Lung (tissue), 17 donors: ENCODE measurements at places on chromosomes 13 and 19. TPM values are rescaled to one million over a fixed set of nuclear protein-coding genes. Genes with fewer than 3 reads are reported as not detected.
A peak's percentile ranks its signal among the peaks of the same experiment; 100 is the strongest.

DNA sequence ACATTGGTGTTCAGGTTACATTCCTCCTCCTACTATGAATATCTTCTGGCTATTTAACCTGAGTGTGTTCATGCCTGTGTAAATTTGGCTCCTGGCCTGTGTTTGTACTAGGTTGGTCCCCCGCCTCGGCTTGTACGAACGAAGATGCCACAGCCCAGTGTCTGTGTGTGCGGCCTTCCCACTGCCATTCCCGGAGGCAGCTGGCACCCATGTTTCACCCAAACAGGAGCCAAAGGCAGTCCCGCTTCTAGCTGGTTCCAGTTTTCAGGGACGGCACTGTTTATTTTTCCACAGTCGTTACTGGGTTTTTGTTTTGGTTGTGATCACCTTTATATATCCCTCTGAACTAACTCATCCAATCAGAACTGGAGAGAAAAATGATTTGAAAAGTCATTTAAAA, 102.5 kb upstream of the ZNF536 start:
- peaks cover 9% of the 10 kb centered on the region for H3K27me3 ChIP-seq
- H3K4me1 ChIP-seq: peaks cover 13% of the 10 kb centered on the region
- DNase-seq: no peak
- H3K4me3 ChIP-seq: no peak overlapping the region

DNA sequence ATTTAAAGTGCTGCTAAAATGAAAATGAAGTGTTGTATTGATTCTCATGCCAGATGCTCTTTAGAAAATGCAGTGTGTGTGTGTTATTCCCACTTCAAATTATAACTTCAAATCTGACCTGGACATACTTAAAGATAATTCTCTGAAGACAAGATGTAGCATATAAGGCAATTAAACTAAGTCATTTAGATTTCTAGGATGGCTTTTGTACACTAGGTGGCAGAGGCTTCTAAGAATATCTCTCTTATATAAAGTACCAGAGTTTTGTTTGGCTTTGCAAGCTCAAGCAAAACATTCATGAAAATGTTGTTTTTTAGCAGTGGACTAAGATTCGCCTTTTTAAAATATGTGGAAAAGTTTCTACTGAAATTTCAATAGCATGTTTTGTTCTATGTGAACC, 407.2 kb downstream of the GPC5 start:
- no peak overlapping the region for H3K27ac ChIP-seq
- H3K36me3 ChIP-seq: no peaks in the 10 kb centered on the region
- peaks cover 17% of the 10 kb centered on the region for H3K4me1 ChIP-seq
- H3K27me3 ChIP-seq: no peaks in the 10 kb centered on the region
- DNase-seq: peak; percentile 50
- no peak overlapping the region for H3K4me3 ChIP-seq

DNA sequence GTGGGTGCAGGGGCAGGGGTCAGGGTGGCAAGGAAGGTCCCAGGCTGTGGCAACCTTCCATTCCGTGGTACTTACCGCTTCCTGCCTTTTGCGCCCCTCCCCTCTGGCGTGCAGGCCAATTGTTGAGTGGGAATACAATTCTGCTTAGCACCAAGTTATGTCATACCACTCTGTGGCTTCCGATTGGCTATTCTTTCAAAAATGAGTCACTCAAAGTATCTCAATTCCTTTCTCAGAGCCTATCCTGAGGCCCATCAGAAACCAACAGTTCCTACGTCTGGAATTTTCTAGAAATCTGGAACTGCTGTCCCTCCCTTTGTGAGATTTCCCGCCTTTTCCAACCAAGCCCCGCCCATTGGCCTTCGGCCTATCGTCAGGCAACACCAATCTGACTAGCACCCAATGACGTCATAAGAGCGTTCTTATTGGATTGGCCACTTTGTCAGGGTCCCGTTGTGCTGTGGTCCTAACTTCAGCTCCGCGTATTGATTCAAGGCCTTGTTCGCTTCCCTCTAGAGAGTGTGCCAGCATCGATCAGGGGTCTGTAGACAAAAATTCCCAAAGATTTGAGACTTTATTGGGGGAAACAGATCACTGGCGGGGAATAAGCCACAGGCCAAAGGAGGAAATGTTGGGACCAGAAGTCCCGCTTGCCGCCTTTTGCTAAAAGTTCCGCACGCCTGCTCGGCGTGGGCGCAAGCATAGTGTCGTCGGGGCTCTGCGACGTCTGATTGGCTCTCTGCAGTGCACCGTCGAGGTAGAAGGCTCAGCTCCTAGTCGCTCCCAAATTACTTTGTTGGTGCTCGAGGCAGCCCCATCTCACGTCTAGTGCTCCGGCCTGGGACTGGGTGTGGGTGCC, 11.7 kb downstream of the NTN5 start:
- no peak overlapping the region for H3K27ac ChIP-seq
- no peaks in the 10 kb centered on the region for H3K36me3 ChIP-seq
- peak; percentile 83 for DNase-seq
- H3K4me1 ChIP-seq: peaks cover 7% of the 10 kb centered on the region
- H3K4me3 ChIP-seq: no peak overlapping the region
- H3K27me3 ChIP-seq: no peaks in the 10 kb centered on the region

Gene MCF2L
- total RNA-seq: 78.7 TPM

DNA sequence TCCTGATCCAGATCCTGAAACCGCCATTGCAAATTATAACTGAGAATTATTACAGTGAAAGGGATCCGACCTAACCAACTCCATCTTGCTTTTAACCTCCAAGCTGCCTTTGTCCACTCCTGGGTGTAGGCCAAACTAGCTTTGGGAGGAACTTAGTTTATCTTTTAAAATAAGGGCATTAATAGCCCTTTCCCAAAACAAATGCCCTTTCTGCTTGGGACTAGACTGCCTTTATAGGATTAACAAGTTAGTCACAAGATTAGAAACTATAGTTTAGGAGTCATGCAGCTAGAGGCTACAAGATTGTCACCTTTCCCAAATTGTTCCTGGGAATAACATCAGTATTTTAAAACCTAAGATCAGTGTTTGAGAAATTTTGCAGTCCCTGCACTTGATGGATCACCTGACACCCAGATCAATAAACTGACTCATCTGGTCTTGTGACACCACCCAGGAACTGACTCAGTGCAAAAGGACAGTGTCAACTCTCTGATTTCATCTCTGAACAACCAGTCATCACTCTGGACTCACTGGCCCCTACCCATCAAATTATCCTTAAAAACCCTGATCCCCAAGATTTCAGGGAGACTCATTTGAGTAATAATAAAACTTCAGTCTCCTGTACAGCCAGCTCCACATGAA, 4.1 kb upstream of the ZNF841 start:
- no peak overlapping the region for H3K27ac ChIP-seq
- H3K4me1 ChIP-seq: no peaks in the 10 kb centered on the region
- H3K4me3 ChIP-seq: no peak overlapping the region

- H3K4me1 ChIP-seq: peaks cover 3% of the 10 kb centered on the region
- DNase-seq: no peak
- H3K27me3 ChIP-seq: no peaks in the 10 kb centered on the region
- H3K36me3 ChIP-seq: no peaks in the 10 kb centered on the region
Measured at GRCh38 chr19:19371059-19371458, 34.4 kb upstream of the GATAD2A start.

DNA sequence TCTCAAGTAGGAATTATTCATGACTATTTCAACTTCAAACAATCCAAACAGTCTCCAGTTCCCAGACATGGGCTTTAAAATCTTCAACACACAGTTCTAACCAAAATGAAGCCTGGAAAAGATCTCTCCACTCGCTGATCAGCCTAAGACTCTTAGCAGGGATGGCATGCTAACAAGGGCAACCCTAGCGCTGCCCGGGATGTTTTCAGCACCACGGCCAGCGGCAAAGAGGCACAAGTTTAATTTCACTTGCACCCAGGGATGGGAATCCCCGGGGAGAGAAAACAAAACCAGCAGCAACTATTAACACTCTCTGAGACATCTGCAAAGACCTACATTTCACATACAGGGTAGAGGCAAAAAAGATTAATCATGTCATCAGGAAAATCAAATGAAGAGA, 43.0 kb downstream of the CACNA1A start:
- H3K27ac ChIP-seq: no peak overlapping the region
- no peaks in the 10 kb centered on the region for H3K27me3 ChIP-seq
- DNase-seq: peak; percentile 32
- no peaks in the 10 kb centered on the region for H3K4me1 ChIP-seq

GRCh38 chr13:55538424-55538823, 1602.3 kb upstream of the PRR20A start:
- no peaks in the 10 kb centered on the region for H3K4me1 ChIP-seq
- no peak overlapping the region for H3K4me3 ChIP-seq
- no peaks in the 10 kb centered on the region for H3K27me3 ChIP-seq
- no peak for DNase-seq
- H3K27ac ChIP-seq: no peak overlapping the region

- peak; percentile 26 for DNase-seq
- H3K27me3 ChIP-seq: no peaks in the 10 kb centered on the region
- H3K4me3 ChIP-seq: peak overlapping the region; percentile 75
- peak overlapping the region; percentile 4 for H3K27ac ChIP-seq
- H3K4me1 ChIP-seq: no peaks in the 10 kb centered on the region
Measured at GRCh38 chr19:53157626-53158025, 1.2 kb downstream of the ZNF347 start.

Gene ZNF432
- 17.0 TPM for total RNA-seq

DNA sequence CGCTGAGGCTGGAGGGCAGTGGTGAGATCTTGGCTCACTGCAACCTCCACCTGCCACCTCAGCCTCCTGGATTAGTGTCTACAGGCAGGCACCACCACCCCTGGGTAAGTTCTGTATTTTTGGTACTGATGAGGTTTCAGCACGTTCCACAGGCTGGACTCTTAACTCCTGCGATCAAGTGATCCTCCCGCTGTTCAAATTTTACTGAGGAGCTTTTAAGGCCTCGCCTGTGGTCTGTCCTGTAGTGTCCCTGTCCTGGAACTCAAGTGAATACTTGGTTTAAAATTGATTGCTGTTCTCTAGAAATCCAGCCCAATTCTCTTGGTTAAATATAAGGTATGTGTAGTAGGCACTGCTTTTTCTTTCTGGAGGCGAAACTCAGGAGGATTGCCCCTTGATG, 65.2 kb downstream of the DPRX start:
- no peak for DNase-seq
- no peaks in the 10 kb centered on the region for H3K27me3 ChIP-seq
- H3K27ac ChIP-seq: no peak overlapping the region
- no peaks in the 10 kb centered on the region for H3K36me3 ChIP-seq
- no peak overlapping the region for H3K4me3 ChIP-seq

DNA sequence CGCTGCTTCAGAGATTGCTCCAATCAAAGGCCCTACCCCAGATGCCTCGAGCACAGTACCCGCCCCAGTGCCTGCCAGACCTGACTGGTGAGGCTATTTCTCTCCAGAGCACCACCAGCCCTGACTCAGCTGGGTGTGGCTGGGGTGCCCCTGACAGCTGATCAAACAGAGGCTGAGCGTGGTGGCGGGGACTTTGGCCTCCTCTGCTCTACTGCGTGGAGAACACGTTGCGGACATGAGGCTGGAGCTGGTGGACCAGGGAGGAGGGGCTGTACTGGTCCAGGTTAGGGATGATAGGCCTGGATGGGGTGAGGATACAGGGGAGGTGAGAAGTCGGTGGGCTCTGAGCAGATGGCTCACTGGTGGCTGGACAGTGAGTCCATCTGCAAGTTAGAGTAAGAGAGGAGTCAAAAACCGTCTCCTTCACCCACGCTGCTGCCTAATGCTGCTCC, 3.5 kb upstream of the DOCK6 start:
- DNase-seq: no peak
- H3K27ac ChIP-seq: no peak overlapping the region
- H3K4me1 ChIP-seq: peaks cover 3% of the 10 kb centered on the region
- no peaks in the 10 kb centered on the region for H3K36me3 ChIP-seq

Gene ATP8B3
- 2.4 TPM for total RNA-seq

GRCh38 chr13:90719461-90719860, 628.0 kb upstream of the MIR17HG start:
- no peaks in the 10 kb centered on the region for H3K36me3 ChIP-seq
- no peaks in the 10 kb centered on the region for H3K27me3 ChIP-seq
- peak; percentile 43 for DNase-seq

Gene PDX1
- total RNA-seq: not detected

DNA sequence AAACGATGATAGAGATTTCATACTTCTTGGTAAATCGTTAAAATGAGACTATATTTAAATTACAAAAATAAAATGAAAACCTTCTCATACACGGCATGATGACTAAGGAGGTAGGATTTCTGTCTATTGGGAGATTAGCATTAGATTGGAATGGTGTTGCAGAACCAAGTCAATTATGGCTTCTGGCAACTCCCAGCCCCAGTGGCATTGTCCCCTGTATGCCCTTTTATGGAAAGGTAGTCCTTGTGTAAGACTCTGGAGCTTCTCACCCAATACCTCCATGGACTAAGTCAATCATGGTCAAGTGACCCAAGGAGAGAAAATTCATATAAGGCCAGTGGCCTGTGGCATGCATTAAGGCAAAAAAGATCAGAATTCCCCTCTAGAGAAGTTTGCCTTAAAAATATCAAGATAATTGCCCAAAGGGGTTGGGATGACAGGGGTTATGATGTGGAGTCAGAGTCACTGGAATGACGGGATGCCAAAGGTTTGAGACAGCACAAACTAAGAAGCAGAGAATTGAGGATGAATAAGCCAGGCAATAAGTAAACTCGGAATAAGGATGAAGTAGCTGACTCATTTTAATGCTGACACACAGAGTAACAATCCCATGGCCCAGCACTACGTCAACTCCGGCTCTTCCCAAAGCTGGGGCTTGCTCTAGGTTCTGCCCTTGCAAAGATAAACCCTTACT, 57.8 kb upstream of the POSTN start:
- no peak for DNase-seq
- no peaks in the 10 kb centered on the region for H3K36me3 ChIP-seq
- no peak overlapping the region for H3K27ac ChIP-seq
- H3K27me3 ChIP-seq: no peaks in the 10 kb centered on the region
- no peaks in the 10 kb centered on the region for H3K4me1 ChIP-seq
- no peak overlapping the region for H3K4me3 ChIP-seq

DNA sequence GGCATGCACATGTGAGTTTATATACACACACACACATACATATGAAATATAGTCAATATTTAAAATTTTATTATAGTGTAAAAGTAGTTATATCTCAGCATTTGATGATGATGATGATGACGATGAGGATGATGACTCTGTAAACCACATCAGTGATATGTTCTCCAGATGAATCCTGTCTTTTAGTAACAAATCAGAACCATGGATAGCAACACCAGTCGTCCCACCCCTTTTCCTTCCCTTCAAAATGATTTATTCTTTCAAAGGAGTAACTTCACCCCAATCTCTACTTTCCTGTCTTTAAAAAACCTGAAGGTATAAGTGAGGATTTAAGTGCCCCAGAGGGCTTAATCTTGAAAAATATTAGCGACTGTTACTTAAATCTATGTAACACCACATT, 74.1 kb downstream of the DCLK1 start:
- no peak overlapping the region for H3K27ac ChIP-seq
- no peak overlapping the region for H3K4me3 ChIP-seq
- no peaks in the 10 kb centered on the region for H3K36me3 ChIP-seq
